ENCODE measurements at places on chromosomes 5 and 9. TPM values are rescaled to one million over a fixed set of nuclear protein-coding genes. Genes with fewer than 3 reads are reported as not detected.

Gene CAST
- 180 TPM for total RNA-seq

Gene SOX30
- total RNA-seq = not detected

Gene ANGPTL2
- not detected for total RNA-seq

Gene WDR38
- total RNA-seq = 0.12 TPM

Gene NEUROG1
- not detected for total RNA-seq

Gene ARHGEF37
- total RNA-seq = 1.9 TPM

Gene NMUR2
- total RNA-seq = 0.09 TPM

Gene ORM2
- total RNA-seq = not detected

Gene CRB2
- 0.06 TPM for total RNA-seq

Gene HMMR
- total RNA-seq = 27.6 TPM

Gene CDH9
- not detected for total RNA-seq

Gene CEMIP2
- 63.4 TPM for total RNA-seq

Gene SURF4
- total RNA-seq = 200 TPM

Gene OR1Q1
- not detected for total RNA-seq

Gene MEIKIN
- total RNA-seq = not detected

Gene EPB41L4A
- total RNA-seq = 2.3 TPM

Gene PHF24
- total RNA-seq = 0.39 TPM

Gene ROR2
- total RNA-seq = 1.6 TPM

Gene MAP1B
- 42.4 TPM for total RNA-seq

Gene PCDHGA8
- total RNA-seq = 0.06 TPM

Gene IFNA10
- not detected for total RNA-seq

Gene ADRA1B
- 20.0 TPM for total RNA-seq

Gene CYSRT1
- 5.1 TPM for total RNA-seq

Gene SPATA31A1
- not detected for total RNA-seq

Gene BTNL3
- total RNA-seq = not detected

Gene HTR4
- not detected for total RNA-seq

Gene NEURL1B
- total RNA-seq = 5.2 TPM

Gene CARD9
- 1.3 TPM for total RNA-seq

Gene IL4
- not detected for total RNA-seq

Gene TMED9
- total RNA-seq = 275 TPM

Gene PCDHA1
- total RNA-seq = 0.14 TPM

Gene CARTPT
- not detected for total RNA-seq

Gene SLC6A19
- total RNA-seq = 0.22 TPM

Gene C9
- not detected for total RNA-seq

Gene SLC6A3
- total RNA-seq = 0.87 TPM

Gene LVRN
- 0.08 TPM for total RNA-seq

Gene N4BP3
- total RNA-seq = 1.1 TPM

Gene OR13J1
- not detected for total RNA-seq

Gene DDX4
- total RNA-seq = not detected

Gene CIZ1
- 79.5 TPM for total RNA-seq

Gene ELAVL2
- not detected for total RNA-seq

Gene C5orf52
- not detected for total RNA-seq

Gene C7
- not detected for total RNA-seq

Gene SNCAIP
- not detected for total RNA-seq

Gene RASGRF2
- total RNA-seq = 1.6 TPM

Gene LYSMD3
- 11.3 TPM for total RNA-seq

Gene TNFSF8
- total RNA-seq = not detected

Gene SGTB
- total RNA-seq = 6.9 TPM

Gene ASTN2
- 4.8 TPM for total RNA-seq

Gene TENT4A
- 22.5 TPM for total RNA-seq

Gene LCN9
- total RNA-seq = not detected

Gene SNX18
- total RNA-seq = 7.2 TPM

Gene GABRA6
- not detected for total RNA-seq

Gene KCNV2
- total RNA-seq = not detected

Gene ZNF483
- 0.45 TPM for total RNA-seq

Gene PDE8B
- total RNA-seq = 1.4 TPM
